ENCODE measurements at places on chromosomes 11 and 22.

DNA sequence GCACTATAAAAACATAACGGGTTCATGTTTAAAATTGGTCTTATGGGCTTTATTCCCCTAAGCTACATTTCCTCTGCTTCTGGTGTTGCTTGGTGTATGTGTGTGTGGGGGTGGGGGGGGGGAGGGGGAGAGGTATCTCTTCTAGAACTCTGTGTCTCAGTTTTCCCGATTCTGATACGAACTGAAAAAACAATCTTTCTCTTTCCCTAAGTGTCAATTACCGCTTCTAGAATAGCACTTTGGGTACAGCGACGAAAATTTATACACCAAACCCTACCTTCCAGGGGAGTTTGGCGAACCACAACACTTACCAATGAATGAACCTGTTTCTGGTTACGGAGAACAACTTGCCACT is 636 bp downstream of the NUP160 start:
- DNase-seq = no peak

DNA sequence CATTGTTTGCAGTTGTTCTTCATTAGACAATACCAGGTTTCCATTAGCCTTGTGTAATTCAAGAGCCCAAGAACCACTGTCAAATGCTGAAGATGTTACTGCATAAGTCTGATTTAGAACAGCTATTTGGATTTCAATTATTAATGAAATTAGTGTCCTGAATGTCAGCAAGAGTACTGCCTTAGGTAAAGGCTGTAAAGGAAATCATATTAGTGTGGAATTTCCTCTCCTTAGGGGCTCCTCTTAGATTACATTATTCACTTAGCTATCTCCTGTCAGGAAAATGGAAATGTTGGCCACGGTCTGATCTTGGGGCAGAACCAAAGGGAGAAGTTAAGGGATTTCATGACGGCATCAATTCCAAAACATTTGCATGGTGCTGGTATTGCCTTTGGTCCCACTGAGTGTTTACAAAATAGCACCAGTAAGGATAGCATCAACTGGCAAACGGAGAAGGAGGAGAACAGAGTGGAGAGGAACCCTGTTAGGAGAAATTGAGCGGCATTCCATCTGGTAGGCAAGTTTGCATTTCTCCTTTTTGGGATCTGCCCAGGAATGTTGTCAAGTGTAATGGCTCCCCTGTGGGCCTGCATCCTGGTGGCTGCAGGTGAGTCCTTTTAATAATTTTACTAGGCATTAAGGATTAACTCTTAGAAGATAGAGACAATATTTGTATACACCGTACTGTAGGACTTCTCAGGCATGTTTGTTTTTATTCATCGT is at the start of gene HTR3B:
TSS of gene HTR3B (plus strand) at position 418 of the 723 bp plus-strand sequence. CDS start at position 556, 138 bp downstream.
- no peak for DNase-seq

DNA sequence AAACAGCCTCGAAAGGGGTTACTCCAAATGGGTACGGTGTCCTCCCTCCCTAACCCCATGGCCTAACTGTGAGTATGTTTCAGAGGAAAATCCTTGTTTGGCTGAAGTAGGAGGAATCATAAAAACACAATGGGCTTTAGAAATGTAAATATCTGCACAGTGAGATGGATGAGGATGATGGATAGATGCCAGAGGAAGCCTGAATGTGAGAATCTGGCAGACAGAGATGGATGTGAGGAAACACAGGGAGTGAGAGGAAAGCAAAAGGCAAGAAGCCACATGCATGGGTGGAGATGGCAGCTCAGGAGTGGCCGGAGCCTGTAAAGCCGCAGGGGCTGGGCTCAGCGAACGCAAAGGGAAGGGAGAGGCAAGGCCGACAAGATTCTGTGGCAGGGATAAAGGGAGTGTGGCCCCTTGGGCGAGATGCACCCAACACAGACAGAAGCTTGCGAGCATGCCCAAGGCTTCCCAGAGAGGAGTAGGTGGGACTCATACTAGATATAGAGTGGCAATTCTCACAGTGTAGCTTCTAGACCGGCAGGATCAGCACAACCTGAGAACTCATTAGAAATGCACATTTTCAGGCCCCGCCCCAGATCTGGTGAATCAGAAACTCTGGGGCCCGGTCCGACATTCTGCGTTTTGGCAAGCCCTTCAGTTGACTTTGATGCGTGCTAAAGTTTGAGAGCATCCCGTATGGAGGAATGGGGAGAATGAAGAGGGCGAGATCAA is 237.3 kb upstream of the CADM1 start:
- no peak for DNase-seq

- no peak for DNase-seq
Observed at GRCh38 chr11:78647266-78647915, 72.7 kb upstream of the NARS2 start.

DNA sequence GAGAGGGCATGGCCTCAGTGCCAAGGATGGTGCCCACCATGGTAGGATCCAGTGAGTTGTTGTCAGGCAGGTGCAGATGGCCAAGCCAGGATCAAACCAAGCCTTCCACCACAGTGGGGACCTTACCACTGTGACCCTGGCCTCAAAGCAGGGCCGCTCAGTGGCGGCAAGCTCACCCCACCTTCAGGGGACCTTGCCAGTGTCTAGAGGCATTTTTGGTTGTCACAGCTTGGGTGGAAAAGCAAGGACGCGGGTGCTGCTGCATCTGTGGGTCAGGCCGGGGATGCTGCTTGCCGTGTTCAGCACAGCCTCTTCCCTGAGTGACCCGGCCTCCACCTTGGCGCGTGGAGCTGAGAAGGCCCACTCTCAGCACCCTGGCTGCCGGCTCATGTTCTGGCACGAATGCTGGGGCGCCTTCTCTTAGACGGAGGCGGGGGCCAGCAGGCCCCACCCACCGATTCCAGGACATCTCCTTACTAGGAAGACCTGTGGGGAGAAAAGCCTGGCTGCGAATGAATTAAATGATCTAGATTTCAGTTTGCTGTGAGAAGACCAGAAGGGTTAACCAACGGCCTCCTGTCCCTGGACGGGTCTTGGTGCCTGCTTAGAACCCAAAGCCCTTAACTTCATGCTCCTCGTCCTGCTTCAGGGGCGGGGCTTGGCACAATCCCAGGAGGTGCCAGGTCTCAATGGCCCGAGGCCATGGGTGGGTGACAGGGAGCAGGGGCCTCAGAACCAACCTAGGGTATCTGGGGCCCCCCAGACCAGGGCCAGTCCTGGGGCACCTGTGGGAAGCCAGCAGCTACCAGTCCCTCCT is 18.9 kb downstream of the TRMU start:
- no peak for DNase-seq

DNA sequence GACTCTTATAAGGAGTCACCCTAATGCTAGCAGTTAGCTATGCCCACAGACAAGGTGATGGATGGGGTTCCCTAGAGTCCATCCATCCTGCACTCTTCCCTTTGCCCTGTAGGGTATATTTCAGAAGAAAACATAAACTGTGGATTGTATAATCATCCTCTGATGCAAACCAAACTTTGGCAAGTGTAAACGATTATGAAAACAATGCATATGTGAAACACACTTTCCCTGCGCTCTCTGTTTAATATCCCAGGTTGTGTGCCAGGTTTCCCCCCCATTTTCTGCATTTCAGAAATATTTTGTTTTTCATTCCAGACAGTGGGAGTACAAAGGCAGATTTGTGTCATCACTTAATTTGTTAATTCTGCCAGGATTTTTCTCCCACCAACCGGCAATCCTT is 110.0 kb downstream of the LDLRAD3 start:
- no peak for DNase-seq

- DNase-seq = no peak
Observed at GRCh38 chr22:48263431-48263765, 1500.9 kb downstream of the TBC1D22A start.

DNA sequence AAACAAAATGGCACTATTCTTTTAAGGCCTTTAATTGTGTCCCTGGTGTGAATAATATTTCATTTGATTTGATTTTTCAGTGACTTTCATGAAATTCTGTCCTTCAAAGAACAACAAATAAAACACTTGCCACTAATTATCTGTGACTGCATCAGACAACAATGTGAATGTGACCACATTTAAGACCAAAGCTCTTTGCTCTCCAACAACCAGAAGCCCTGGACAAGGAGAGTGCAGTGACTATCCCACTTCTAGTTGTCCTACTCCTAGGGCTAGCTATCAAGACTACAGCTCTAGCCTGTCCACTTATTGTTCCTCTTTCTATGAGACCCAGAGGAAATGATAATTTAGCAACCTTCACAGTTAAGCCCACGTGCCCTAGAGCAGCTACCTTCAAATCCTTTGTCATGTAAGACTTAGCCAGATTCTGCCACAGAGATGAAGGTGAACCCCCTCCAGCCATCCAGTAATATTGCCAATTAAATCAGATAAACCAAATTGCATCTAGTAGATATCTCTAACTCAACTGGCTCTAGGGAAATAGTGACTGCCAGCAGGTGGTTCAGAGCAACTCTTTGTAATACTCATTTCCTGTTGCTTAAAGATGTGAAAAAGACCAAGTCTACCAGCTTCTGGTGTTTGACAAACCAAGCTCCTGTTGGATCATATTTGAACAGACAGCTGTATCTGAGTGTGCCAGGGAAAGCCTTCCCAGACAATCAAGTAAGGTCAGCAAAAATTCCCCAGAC is 142.6 kb upstream of the BLID start:
- DNase-seq = peak; percentile 37

GRCh38 chr11:63023841-63024648 is 8.4 kb upstream of the SLC22A8 start:
- peak; percentile 88 for DNase-seq

GRCh38 chr22:32852395-32853251 is 51.1 kb downstream of the TIMP3 start:
- peak; percentile 26 for DNase-seq

GRCh38 chr11:68948496-68948895 is 32.3 kb downstream of the MRGPRD start:
- no peak for DNase-seq
